ENCODE measurements at places on chromosomes 2 and 18.

GRCh38 chr2:232632904-232633412 is 446 bp upstream of the EFHD1 start:
- DNase-seq, result no peak

- no peak for DNase-seq
These were observed 63.9 kb downstream of the CCBE1 start for GRCh38 chr18:59633317-59633716.

DNA sequence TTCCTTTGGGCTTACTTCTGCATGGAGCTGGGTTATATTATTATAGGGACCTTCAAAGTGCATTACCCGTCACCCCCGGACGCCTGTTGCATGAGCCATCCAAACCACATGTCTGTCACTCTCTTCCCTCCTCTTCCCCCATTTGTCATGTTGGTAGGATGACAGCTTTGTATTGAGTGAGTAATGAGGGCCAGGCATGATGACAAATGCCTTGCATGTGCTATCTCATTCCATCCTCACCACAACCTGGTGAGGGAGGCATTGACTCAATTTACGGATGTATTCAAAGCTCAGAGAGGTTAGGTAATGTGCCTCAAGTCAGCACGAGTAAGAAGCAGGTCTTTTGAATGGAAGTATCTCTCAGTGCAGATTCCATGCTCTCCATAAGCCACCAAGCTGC is 510.5 kb upstream of the TNP1 start:
- no peak for DNase-seq

GRCh38 chr2:237662671-237663093 is 35.3 kb downstream of the LRRFIP1 start:
- peak; percentile 96 for DNase-seq

- no peak for DNase-seq
These were observed 67.6 kb downstream of the NEURL3 start for GRCh38 chr2:96437512-96437911.

DNA sequence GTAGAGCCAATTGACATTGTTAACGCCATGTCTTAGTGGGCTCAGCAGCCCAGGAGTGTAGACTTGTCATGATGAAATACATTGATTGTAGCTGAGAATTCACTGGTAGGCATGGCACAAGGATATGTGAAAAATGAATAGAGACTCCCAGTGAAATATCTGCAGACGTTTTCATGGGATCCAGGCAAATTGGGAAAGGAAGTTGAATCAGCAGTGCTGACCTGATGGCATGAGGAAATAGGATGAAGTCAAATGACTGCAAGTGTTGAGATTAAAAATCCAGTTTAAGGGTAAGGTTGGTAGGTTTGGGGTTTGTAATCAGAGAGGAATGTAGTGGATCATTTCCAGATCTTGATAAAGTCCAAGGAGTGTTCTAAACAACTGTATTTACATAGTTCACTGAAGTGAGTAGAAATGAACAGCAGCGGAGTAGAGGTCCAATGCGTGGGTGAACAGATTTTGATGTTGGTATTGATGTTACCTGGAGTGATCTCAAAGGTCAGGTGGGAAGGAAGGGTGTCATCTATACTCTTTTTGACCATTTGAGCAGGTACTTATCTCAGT is 24.6 kb downstream of the INSIG2 start:
- DNase-seq, result no peak

DNA sequence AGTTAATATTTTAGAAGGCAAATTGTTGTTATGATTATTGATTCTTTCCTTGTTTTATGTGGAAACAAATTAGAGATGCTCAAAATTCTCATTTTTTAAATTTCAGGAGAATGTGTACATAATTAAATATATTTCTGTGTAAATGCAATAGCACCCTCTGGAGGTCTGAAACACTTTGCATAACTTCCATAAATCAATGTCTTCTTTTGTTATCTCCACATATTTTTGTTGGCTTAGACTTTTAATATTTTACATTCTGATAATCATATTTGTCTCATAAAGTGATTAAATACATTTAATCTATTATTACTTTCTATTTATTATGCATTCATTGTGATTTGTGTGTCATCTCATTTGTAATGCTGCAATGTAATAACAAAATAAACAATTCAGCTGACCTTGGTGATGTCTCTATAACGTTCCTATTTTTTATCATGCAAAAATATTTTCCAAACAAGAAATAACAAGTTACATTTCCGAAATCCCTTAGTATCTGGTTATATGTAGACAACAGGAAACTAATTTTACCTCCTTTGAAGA is 201.8 kb upstream of the GALNT5 start:
- DNase-seq, result no peak

DNA sequence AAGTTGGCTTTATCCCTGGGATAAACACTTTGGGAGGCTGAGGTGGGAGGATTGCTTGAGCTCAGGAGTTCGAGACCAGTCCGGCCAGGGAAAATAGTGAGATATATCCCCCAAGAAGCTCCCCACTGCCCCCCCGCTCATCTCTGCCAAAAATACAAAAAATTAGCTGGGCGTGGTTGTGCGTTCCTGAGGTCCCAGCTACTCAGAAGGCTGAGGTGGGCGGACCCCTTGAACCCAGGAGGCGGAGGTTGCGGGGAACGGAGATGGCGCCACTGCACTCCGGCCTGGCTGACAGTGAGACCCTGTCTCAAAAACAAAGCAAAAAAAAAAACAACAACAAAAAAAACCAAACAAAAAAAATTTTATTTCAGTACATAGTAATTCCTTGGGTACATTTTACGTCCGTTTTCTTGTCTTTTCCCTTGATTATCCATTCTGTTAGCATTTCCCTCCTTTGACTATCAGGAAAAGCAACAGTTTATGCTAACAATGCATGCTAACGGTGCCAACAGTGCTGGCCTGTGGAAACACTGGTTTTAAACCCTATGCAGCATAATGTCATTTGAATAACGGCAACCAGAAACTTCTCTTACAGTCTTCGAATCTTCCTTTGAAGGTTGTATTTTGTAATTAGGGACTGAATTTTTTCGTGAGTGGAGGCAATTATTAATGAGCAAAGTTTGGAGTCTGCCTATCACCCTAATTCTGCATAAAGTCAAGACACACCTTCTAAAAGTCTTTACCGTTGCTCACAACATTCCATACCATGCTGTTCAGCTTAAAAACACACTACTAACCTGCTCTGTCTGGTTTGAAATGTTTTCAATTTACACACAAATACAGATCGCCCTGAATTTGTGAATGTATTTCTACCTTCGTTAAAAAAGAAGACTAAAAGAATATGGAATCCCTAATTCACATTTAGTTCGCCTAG is 721 bp upstream of the MIB1 start:
- DNase-seq, result no peak

GRCh38 chr2:119914266-119914665 is 98.6 kb upstream of the EPB41L5 start:
- DNase-seq, result no peak

DNA sequence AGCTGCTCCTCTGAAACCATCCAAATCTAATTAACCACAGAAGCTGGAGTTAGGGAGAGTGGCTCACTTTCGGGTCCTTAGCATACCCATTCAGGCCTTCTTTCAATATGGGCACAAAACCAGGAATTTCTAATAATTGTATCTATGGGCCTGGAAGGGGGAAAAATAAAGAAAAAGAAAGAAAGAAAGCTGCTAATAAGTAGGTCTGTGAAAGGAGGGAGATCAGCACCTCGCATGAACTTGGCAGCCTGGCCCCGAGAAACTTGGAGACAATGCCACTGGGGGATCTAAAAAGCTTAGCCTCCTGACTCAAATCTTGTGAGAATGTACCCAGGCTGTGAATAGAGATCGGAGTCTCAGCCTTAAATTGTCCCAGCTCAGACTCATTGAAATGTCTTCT is 252.1 kb upstream of the SLC14A2 start:
- DNase-seq, result no peak

- DNase-seq, result no peak
These were observed 10.3 kb upstream of the PXDN start for GRCh38 chr2:1754461-1755170.

GRCh38 chr2:239274391-239275043 is 126.3 kb downstream of the HDAC4 start:
- no peak for DNase-seq

DNA sequence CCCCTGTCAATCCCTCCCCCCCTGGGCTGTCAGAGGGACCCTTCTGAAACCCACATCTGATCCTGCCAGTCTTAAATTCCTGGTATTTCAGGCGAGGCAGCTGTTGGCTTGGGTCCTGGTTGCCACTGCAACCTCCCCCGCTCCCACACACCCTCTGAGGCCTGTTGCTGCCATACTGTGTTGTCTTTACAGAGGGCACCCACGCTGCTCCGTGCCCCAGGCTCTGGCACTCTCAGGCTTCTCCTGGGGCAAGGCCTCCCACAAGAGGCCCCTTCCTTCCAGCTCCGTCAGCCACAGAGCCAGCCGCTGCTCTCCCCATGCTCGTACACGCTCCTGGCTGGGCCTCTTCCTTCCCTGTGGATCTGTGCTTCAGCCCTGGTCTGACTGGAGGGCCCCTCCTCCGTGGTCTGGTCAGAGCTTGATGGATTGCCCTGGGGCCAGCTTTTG is 8.6 kb downstream of the CABLES1 start:
- no peak for DNase-seq

DNA sequence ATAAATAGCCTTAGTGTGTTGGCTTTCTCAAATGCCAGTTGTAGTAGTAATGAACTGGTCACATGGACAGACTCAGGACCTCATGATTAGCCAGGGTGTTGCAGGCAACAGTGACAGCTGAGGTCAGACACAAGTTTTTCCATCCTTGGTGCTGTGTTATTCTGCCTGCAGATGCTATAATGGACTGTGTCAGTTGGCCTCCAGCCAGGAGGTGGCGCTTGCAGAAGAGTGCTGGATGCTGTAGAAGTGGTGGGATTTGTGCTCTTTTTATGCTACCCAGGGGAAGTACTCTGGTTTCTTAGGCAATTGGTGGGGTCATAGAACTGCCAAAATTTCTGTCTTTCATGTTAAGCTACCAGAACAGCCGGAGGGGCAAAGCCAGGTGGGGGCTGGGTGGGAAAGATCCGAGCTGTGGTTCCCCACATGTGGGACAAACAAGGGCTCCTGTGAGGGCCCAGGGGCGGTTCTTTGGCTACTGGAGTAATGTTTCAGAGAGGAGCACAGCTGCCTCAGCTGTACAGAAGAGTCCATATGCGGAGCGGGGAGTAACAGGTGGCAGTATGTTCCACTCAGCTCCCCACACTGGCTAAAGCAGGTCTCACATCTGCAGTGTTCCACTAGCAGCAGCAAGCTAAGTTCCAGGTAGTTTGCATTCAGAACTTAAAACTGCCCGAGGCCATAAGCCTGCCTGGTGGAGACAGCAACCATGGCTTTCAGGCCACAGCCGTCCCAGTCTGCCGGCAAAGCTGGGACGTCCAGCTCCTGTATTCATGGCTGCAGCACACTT is 104.4 kb downstream of the GULP1 start:
- no peak for DNase-seq

GRCh38 chr2:64404002-64404731 is 49.8 kb upstream of the LGALSL start:
- peak; percentile 92 for DNase-seq
